ENCODE measurements at places on chromosomes 1 and 21.

GRCh38 chr21:43024439-43025136 is 50.2 kb downstream of the PKNOX1 start:
- peak; percentile 21 for DNase-seq

DNA sequence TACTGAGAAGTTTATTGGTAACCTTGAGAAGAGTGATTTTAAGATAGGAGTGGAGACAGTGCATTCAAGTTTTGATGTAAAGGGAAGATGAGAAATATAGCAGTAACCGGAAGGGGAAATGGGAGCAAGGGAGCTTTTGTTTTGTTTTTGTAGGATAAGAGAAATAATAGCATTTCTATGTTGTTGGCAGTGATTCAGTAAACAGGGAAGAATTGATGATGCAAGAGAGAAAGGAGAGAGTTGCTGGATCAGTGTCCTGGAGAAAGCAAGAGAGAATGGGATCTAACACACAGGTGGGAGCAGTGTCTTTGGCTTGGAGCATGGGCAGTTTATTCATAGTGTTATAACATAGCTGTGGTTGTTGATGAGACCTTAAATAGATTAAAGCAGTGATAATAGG is 56.4 kb downstream of the OSBPL9 start:
- DNase-seq: no peak

DNA sequence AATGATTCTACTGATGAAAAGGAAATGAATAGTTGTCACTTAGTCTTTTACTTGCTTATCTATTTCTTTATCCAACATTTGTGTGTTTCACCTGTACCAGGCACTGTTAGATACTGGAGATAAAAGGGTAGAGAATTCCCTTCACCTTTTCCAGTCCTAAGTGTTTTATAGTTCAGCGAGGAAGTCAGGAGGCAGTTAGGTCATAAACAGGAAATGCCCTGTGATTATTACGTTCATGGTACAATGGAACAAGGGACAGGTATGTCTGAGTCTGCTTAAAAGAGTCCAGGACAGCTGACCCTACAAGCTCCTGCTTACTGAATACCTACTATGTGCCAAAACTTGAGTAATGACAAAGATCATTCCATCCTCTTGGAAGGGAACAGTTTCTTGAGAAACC is 77.8 kb downstream of the TNR start:
- no peak for DNase-seq

DNA sequence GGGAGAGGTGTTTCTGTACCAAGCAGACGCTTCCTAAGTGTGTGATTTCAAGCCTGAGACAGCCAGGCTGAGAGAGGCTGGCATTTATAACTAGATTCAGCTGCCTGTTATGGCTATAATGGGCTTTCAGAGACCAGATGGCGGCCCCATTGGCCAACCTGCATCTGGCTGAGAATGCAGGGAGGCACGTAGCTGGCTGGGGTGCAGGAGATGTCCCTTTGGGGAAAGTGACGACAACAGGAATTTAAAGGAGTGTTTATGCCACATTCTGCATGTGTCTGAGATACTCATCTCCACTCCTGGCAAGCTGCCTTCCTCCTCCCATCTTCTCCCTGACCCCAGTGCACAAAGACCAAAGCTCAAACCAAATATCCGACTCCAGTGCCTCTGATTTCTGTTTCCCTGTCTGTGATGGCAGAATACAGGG is 21.3 kb upstream of the CCDC190 start:
- no peak for DNase-seq

DNA sequence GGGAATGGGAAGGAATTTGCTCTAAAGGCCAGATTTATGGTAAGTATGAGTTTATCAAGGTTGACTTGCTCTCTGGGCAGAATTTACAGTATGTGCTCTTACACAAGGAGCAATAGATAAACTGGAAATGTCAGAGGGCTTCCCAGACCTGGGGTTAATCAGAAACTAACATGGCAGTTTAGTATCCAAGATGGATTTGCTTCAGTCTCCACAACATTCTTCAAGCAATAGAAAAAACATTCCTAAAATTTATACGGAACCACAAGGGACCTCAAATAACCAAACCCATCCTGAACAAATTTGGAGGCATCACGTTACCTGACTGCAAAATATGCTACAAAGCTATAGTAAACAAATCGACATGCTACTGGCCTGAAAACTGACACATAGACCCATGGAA is 606.7 kb upstream of the CHRM3 start:
- DNase-seq: no peak

DNA sequence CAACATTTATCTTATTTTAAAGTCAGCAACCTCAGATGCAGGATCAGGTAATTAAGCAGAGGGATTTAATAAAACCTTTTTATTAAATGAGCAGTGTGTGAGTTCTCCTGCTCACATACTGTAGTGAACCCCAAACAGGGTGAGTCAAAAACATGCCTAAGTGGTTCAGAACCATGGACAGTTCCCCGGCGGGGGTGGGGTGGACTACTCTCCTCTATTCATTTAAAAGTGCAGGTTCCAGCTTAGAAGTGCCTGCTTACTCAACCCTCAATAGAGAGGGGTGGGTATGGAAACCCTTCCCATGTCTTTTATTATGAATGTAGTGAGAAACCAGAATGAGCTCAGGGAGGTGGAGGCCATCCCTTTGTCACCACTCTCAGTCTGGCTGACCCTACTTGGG is 397.9 kb downstream of the HHAT start:
- no peak for DNase-seq

DNA sequence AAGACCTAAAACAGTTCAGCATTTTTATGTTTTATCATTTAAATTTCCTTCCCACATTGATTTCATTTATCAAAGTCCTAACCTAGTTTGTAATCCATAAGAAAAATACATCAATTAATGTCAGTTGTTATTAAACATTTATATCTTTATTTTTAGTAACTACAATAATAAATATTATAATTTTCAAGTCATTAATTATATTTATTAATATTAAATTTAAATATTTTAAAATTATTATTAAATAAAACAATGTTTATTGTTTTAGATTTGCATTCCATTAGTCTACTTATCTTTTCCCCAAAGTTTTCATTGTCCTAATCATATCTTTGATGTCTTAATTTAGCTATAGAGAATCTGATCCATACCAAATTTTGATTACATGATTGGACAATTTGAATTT is 368.9 kb downstream of the PLA2G4A start:
- no peak for DNase-seq

- DNase-seq: peak; percentile 89
Observed at GRCh38 chr1:45010855-45011811, at the start of gene HECTD3. Gene HECTD3 (minus strand): TSS chr1:45011324. CDS start chr1:45011257, 67 bp downstream.

DNA sequence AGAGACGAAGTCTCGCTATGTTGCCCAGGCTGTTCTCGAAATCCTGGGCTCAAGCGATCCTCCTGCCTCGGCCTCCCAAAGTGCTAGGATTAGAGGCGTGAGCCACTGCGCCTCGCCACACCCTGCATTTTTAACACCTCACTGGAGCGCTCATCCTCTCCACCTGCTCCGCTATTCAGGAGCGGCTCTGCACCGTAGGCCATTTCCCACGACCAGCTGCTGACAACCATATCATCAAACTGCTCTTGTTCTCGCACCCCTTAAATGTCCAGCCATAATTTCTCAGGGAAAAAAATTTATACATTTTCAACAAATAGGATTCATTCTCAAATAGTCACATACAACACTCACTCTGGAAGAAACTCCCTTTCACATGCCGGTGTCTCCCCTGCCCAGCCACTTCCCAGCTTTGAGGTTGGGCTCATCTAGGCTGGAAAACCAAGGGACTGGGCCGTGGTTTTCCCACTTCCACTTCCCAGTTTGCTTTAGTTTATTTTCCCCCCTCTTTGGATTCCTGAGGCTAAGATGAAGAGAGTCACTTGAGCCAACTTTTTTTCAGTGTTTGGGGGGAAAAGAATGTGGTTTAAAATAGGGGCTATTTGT is 639 bp upstream of the IPO9 start:
- no peak for DNase-seq

GRCh38 chr21:38806942-38807284 is 1.2 kb downstream of the ETS2 start:
- DNase-seq: no peak

DNA sequence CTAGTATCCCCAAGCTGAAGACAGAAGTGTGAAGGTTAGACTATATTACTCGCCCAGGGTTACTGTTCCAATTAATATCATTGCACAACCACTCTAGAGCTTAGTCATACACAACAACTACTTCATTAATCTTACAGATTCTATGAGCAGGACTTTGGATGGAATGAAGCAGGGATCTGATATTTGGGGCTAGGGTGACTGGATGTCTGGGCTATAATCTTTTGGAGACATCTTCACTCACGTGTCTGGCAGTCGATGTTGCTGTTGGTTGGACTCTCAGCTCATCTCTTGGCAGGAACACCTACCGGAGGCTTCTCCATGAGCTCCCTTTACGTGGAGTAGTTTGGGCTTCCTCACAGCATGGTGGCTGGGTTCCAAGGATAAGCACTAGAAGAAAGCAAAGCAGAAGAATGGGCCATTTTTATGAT is 519.2 kb upstream of the B3GALT2 start:
- no peak for DNase-seq

DNA sequence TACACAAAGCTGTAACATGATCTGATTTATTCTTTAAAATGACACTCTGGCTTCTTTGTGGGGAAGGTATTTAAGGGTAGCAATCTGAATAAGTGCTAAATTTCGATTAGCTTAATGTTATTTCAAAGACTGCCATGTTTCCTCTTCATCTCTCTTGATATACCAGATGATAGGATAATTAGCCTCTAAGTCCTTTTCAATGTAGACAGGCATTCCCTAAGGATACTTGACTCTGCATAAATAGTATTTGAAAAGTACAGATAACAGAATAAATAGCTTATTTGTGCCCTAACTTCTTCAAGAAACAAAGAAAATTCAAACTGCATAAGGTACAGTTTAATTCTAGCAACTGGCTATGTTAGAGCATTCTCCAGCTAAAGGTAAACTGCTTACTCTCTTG is 46.2 kb downstream of the ARHGAP29 start:
- no peak for DNase-seq

DNA sequence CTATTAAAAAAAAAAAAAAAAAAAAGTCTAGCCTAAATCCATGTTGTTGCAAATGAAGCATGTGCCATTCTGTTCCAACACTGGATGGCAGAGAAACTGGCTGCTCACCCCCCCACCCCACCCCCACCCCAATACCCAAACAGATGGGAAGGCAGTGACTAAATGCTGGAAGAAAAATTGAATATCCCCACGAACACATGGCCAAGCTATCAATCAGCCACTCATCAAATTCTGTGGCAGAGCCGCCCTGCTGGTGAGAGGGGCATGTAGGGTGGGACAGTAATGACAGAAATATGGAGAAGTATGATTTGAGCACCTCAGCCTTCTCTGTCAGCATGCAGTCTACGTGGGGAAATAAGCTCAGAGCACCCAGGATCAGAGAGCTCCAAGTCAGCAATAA is 34.1 kb downstream of the OPTC start:
- peak; percentile 3 for DNase-seq

- no peak for DNase-seq
Observed at GRCh38 chr1:117268535-117269455, 58.1 kb upstream of the VTCN1 start.

DNA sequence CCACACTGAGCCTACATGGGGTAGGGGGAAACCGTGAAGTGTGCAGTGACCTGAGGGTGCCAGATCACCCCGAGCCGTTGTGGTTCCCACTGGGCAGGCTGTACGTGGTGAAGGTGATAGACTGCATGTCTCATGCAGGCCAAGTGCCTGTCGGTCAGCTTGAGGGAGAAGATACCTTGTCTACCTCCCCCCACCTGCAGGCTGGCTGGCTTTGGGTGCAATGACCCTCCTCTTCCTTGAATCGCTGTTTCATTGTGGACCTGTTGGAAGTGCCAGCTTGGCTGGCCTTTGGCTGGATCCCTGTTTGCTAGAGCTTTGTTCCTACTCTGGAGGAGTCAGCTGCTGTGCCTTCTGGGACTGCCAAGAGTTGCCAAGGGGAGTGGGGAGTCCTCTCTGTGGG is 92.5 kb downstream of the GALNT2 start:
- DNase-seq: no peak

DNA sequence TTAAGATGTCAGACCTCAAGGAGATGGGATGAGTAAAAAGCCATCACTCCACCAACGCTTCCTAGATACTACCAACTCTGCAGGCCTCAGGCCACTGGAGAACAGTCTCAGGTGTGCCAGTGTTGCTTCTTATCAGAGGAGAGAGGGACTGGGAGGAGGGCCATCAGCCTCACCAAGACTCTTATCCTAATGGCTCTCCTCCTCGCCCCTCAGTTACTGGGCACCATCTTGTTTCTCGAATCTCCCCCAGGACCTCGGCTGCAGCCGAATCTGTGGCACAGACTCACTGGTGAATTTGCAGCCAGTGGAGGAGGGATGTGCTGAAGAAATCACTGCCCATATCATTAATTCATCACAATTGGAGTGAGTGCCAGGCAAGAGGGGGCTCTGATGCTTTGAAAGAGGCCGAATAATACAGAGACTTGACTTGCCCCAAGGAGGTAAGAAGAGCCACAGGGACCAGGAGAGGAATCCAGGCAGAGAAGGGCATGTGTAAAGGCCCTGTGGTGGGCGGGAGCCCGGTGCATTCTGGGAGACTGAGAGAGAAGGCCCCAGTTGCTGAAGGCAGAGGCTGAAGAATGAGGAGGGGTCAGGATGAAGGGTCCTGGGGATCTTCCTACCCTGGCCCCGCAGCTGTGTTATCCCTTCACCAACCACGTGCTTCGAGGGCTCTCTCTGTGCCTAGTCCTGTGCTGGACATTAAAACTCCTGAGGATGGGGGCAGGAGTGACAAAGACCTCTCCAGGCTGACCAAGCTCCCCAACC is 129.8 kb downstream of the PTPRU start:
- DNase-seq: no peak

DNA sequence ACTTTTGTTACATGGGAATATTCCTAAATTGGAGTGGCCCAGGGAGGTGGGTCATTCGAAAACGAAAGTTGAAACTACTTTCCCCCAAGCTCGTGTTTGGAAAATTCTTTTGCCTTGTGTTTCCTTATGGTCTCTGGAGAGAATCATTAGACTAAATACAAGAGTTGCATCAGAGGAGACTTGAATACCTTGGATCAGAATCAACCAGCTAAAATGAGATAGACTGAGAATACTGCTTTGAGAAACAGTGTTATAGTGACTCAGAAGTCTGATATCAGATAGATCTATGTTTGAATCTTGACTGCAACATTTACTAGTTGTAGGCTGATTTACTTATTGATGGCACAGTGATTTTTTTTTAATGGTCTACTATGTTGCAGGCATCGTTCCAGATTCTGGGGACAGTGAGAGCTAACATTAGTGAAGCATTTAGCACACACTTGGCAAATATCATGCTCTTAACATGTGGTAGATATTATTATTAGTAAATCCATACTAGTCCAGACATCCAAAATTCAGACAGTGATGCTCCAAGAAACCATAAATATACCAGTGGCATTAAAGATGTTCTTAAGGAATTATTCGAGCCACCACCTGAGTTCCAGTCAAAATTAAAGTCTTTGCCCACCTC is 12.9 kb upstream of the ACTN2 start:
- DNase-seq: no peak

- DNase-seq: no peak
Observed at GRCh38 chr1:110513511-110513910, 5.5 kb downstream of the KCNA10 start.
